GM12891 (cell line): ENCODE measurements at places on chromosomes 13 and 19.

DNA sequence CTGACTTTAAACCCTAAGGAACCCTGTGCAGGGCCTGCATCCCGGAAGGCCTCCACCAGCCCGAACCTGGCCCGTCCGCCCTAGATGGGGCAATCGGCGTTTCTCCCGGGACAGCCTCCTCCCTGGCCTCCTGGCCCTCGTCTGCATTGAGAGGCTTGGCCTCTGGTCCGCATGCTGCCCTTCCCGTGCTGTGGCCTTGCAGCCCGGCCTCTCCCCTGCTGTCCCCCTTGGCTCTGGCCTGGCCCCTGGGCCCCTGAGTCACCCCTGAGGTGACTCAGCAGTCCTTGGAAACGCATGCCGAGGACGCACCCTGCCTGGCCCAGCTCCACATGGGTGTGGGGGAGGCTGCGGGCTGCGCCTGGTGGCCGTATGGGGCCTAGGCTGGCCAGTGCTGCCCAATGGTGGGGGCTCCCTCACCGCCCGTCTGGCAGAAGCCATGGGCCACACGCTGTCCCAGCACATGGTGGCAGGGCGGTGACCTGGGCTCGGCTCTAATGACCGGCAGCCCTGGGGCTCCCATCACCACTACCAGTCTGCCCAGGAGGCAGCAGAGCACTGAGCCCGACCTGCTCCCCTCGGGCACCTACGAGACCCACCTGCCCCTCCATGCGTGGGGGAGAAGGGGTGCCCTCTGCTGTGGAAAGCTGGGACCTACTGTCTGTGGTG, 25.7 kb downstream of the SH3GL1 start:
- no peak for DNase-seq

DNA sequence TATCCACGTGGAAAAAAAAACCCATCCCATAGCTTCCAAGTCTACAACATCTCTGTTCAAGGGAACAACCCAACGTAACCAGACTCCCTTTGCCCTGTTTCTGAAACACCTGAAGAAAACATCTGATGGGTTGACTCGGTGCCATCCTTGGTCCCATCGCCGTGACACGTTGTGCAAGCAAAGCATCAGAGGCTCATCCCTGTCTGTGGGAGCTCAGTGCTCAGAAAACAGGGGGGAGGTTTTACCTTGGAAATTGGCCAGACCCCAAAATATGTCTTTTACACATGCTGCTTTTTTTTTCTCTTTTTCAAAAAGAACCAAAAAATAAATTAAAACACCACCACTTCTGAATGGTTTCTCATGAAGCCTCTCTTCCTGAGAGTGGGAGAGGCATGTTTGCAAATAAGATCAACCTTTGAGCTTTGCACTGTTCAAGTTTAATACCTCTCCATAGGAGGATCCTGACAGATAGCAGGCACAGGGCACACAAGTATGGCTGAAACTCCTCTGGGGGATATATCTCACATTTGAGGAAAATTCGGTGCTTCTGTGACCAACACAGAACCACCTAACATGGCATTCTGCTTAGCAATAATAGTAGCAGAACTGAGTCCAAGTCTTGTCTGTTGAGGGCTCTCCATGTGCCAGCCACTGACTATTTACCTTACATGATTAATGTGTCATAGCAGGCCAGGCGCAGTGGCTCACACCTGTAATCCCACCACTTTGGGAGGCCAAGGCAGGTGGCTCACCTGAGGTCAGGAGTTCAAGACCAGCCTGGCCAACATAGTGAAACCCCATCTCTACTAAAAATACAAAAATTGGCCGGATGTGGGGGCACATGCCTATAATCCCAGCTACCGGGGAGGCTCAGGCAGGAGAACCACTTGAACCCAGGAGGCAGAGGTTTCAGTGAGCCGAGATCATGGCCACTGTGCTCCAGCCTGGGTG, 7.0 kb upstream of the PVR start:
- DNase-seq: no peak

- DNase-seq: no peak
These were observed 736.3 kb upstream of the KLHL1 start for GRCh38 chr13:70844391-70845108.

GRCh38 chr19:9044449-9044848, 34.2 kb upstream of the MUC16 start:
- DNase-seq: no peak

- no peak for DNase-seq
These were observed 104.5 kb downstream of the URI1 start for GRCh38 chr19:30046522-30046921.

DNA sequence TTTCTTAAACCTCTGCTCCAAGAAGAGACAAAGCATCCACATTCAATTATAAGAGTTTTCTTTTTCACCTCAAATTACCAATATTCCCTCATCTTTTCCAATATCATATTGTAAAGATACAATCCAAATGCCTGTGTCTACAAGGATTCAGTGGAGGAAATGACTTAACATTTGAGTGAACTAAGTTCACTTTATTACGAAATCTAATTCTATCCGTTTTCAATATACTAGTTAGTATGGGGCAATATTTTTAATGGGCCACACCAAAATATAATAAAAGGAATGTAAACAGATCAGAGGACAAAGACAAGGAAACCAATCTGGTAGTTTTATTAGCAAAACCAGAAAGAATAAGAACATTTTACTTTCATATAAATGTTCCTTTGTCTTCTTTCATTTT, 136.0 kb downstream of the DCLK1 start:
- no peak for DNase-seq

DNA sequence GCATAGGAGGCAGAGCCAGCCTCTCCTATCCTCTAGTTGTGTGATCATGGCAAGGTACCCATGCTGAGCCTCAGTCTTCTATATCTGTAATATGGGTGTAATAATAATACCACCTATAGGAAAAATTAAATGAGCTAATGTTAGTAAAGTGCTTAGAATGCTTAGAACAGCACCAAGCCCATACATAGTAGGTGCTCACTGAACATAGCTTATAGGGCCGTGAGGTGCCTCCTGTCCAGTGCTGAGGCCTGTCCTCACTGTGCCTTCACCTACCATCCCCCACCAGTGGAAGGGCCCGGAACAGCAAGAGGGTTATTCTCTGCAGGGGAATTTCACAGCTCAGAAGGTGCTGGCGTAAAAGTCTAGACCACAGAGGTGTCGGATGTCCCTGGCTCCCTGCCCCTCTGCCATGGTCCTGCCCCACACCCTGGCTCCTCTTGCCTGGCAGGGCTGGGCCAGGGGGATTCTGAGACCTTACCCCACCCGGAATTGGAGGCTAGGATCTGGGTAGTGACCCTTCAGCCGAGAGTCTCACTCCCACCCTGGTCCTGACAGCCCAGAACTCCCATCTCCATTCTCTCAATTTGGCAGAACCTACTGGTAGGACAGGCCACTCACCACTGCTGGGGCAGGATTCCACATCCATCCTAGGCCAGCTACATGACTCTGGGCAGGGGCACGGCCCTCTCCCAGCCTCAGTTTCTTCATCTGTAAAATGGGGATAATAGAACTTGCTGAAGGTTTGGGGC, 2.2 kb upstream of the SCN1B start:
- no peak for DNase-seq

- DNase-seq: no peak
These were observed 9.0 kb downstream of the MICU2 start for GRCh38 chr13:21594715-21595545.

GRCh38 chr19:48489608-48490216, 20.5 kb downstream of the CYTH2 start:
- DNase-seq: peak; percentile 90

- no peak for DNase-seq
These were observed 1435.2 kb downstream of the UQCRFS1 start for GRCh38 chr19:27777726-27778125.

DNA sequence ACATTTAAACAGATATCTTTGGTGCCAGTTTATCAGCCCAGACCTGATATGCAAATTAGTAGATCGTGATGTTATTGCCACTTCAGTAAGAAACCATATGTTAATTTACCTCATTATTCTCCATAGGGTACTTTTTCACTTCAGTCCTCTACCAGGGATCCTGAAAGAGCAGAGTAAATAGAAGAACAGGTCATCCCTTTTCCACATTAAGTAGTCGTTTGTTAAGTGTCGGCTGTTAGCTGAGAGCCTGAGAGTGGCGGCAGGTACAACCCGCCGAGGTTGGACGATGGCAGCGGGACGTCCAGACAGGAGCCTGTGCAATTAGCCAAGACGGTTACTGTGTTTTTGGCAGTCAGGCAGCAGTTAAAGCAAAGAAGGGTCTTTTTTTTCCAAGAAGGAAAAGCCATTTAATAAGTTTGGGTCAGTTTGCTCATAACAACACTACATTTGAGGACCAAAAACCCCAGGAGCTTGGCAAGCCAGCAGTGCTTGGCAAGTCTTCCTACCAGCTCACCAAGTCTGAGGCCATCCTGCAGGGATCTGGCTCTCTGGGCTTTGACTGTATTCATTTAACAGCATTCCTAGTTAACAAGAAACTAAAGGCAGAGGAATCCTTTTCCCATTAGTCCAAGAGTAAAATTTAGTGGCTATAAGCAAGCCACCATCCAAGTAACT, 231.8 kb downstream of the SHISA2 start:
- DNase-seq: no peak

GRCh38 chr13:20425819-20426219, 99.8 kb downstream of the CRYL1 start:
- DNase-seq: no peak

DNA sequence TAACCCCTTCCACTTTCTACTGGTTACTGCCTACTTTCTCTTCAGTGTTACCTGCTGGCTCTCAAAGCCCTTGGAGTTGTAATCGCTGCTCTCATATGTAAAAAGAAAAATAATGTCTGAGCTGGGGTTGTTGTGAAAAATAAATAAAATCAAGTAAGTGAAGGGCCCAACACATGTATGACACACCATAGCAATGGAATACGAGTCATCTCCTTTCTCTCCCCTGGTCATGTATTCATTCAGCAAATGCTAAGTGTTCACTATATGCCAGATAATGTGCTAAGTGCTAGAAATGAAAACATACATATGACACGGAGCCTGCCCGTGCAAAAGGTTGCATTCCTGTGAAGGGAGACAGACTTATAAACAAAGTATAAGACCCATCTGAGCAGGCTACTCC, 535.0 kb downstream of the RFC3 start:
- no peak for DNase-seq

GRCh38 chr19:52200044-52200443, 10.2 kb downstream of the PPP2R1A start:
- no peak for DNase-seq

- no peak for DNase-seq
These were observed 36.1 kb downstream of the ACTN4 start for GRCh38 chr19:38683393-38684077.

DNA sequence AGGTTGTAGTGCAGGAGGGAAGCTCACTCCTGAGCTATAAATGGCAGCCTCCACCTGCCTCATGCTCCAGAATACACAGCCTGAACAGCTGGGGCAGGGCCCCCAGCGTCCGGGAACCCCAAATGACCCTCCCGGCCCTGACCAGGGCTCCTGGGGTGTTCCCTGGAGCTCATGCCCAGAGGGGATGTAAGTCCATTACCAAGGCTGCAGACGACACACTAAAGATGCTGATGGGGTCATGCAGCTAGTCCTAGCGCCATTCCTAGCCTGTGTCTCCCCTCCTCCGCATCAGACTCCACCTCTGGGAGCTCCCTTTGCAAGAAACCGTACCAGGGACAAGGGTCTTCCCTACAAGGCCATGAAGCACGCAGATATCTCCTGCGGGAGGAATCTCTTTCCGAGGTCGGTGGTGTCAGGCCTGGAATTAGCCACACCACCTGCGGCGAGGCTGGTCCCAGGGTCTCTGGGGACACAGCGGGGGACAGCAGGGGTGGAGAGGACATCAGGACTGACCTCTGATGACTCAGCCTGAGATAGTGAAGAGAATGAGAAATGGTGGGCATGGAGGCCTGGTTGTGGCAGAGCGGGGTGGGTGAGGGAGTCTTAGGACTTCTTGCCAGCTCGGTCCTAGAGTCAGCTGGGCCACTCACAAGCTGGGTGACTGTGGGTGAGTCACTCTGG, 11.9 kb upstream of the TPM4 start:
- no peak for DNase-seq

GRCh38 chr13:83221813-83222241, 660.4 kb downstream of the SLITRK1 start:
- DNase-seq: no peak

GRCh38 chr13:111846391-111847159, 220.4 kb upstream of the SOX1 start:
- no peak for DNase-seq

GRCh38 chr13:112231451-112232083, 144.6 kb upstream of the SPACA7 start:
- no peak for DNase-seq

DNA sequence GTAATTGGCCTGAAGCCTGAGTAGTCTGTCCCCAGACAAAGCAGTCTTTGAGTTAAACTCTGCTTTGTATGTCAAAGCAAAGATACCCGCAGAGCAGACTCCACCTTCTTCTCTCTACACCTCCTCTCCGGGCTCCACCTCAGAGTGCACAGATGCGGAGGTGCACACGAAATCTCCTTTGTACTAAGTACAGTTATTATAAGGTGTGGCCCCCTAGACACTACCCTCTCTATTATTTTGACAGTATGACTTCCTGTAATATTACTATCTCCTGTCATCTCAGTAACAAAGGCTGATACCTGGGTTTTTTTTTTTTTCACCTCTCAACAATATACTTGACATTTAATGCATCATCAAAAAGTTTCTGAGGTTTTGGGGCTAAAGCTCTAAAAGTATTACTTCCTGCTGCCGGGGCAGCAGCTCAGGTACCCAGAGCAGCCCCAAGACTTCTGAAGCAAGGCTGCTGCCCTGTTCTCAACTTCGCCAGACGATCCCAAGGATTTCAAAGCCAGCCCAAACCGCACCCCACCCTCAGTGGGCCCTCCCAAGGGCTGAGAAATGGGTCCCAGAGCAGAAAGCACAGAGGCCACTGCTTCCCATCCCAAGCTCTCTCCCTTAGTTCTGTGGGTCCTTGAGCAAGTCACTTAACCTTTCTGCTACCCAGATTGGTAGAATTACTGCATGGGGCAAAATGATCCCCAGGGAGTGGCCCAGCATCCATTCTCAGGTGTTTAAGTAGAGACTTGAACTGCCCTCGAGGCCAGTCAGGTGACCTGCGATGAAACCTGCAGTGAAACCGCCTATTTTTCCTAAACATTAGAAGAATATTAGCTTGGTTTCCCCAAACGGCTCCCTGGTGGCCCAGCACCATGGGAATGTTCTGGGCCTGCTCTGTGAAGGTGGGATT, 180.6 kb downstream of the FOXO1 start:
- DNase-seq: peak; percentile 28
